ENCODE measurements at places on chromosomes 5 and 9.

DNA sequence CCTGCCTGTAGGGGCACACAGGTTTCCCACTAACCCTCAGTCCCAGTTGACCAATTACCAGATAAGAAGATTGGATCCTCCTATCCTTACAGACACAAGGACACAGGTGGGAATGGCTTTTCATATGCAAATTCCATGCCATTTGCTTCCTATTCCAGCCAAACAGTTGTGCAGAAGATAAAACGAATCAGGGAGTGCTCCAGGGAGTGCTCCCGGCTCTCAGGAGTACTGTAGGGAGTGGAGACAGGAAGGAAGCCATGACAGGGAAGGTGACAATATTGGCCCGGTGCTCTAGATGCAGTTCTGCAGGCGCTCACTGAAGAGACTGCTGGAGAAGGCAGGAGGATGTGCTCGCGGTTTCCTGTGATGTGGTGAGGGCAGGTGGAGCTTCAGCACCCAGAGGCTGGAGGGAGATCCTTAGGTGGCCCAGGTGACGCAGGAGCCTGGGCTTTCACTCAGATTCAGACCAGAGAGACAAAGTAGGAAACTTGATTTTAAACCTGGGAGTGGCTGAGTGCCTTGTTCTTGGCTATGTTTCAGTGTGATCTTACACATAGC, 260.0 kb downstream of the AUH start:
- DNase-seq = peak; percentile 51

GRCh38 chr9:91558879-91559278, 135.2 kb upstream of the NFIL3 start:
- no peak for DNase-seq

- no peak for DNase-seq
Observed at GRCh38 chr5:6744841-6745705, 31.8 kb downstream of the TENT4A start.

DNA sequence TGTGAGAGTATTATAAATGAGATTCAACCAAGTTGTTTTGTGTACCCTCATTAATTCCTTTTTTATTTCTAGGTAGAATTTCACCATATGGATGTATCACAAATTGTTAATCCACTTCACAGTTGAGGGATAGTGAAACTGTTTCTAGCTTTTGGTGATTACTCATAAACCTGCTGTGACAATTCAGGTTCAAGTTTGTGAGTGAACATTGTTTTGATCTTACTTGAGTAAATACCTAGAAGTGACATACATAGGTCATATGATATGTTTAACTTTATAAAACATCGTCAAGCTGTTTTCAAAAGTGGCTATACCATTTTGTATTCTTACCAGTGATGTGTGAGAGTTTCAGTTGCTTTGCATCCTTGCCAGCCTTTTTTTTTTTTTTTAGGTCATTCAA, 112.9 kb downstream of the CAMK4 start:
- DNase-seq = no peak

DNA sequence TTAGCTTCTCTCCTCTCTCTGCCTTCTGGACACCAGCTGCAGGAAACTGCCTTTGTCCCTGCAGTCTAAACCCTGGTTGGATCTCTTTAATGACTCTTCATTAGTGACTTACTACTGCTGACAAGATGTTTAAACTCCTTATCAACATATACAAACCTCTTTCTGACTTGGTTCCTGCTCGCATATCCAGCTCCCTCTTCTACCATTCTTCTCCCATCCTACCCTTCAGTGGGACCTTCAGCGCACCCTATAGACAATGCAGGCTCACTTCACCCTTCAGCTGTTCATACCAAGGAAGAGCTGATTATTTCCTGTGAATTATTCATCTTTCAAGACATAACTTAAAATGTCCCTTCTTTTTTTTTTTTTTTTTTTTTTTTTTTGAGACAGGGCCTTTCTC, 436.5 kb downstream of the KIAA0825 start:
- no peak for DNase-seq

DNA sequence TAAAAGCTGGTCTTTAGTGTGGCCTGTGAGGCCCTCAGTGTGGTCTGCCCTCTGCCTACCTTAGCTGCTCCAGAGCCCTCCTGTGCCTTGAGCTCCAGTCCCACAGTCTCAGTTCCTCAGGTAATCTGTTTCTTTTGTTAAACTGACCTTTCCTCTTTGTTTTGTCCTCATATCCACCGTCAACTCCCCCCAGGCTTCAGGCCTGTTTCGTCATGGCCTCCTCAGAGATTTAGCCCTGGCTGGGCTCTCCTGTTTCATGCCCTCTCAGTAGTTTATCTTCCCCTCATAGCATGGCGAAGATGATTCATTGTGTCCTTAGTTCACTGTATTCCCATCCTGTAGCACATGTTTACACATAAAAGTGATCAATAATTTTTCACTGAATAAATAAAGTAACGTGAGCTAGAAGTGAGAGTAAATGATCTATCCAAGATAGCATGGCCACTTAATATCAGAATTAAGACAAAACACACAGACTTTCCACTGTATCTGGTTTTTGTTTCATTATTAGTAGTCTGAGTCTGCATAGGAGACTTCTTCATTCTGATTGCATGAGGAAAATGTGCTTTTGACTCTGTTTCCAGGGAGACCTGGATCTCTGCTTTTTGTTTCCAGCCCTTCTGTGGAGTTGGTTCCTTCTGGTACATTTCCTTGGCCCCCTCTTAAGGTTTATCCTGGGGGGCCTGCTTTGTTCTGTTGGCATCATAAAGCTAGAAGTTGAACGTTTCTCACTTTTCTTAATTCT, 70.5 kb downstream of the SNX24 start:
- DNase-seq = no peak

DNA sequence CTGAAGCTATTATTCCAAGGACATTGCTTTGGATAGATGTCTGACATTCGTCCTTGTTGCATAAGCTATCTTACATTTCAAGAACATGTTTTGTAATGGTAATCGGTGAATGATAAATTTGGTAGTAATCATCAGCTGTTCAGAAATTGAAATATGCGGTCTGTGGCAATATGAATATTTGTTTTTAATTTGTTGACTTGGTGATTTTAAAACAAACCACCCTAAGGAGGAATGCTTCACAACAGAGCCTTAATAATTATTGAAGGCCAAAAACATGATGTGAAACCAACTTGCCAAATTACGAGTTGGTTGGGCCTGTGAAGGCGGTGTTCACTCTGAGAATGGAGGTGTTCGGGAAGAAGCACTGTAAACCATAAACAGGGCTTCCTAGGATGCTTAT, 149.7 kb upstream of the TUT7 start:
- DNase-seq = no peak

GRCh38 chr9:33012328-33013069, 11.1 kb upstream of the APTX start:
- DNase-seq = no peak

DNA sequence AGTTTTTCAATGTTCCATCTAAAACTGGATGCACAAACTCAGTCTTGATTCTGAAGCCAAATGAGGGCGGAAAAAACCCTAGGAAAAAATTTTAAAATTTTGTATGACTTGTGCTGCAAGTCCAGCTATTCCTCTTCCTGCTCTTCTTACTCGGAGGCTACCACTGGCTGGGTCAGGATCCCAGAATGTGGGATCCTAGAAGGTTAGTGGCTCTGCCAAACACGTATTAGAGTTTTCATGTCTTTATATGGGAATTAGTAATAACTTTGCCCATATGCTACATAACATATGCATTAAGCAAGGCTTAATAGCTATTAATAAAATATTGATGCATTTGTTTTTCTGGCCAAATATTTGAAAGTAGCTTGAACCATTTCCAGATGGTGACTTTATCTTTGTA, 458.3 kb downstream of the AGTPBP1 start:
- DNase-seq = no peak

DNA sequence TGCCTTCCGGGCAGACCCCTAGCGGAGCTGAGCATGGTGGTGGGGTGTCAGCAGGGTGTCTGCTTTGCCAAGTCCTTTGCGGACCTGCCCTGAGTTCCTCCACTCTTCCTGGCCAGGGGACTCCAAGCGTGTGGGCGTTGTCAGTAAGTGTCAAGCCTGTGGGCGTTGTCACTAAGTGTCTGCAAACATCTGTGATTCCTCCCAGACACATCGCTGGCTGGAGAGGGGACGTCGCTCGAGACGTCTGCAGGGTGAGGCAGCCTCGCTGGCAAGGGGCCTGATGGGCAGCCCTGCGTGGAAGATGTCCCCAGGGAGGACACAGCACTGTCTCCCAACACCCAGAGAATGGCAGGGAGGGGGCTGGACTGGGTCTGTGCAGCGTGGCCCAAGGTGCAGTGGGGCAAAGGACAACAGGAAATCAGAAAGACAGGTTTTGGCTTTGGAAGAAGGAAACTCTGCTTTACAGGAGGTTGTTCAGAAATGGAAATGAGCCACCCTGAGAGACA, 28.8 kb downstream of the ADAMTSL2 start:
- no peak for DNase-seq

GRCh38 chr5:39772307-39772706, 347.5 kb upstream of the DAB2 start:
- DNase-seq = no peak

DNA sequence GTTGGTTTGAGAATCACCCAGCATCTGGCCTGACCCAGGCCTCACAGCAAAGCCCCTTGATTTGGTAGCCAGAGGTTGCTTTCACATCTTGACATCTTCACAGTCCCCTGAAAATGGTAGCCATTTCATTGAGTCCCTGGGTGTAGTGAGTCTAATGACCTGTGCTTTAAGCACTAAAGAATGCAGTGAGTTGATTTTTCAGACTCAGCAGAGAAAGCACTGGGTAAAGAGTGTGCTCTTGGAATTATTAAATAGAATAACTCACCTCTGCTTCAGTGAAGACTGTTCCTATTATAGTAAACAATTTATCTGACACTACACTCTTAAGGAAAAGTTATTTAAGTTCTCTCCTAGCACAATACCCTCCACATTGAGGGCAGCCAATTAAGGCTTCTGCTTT, 56.2 kb downstream of the PTCD2 start:
- no peak for DNase-seq

DNA sequence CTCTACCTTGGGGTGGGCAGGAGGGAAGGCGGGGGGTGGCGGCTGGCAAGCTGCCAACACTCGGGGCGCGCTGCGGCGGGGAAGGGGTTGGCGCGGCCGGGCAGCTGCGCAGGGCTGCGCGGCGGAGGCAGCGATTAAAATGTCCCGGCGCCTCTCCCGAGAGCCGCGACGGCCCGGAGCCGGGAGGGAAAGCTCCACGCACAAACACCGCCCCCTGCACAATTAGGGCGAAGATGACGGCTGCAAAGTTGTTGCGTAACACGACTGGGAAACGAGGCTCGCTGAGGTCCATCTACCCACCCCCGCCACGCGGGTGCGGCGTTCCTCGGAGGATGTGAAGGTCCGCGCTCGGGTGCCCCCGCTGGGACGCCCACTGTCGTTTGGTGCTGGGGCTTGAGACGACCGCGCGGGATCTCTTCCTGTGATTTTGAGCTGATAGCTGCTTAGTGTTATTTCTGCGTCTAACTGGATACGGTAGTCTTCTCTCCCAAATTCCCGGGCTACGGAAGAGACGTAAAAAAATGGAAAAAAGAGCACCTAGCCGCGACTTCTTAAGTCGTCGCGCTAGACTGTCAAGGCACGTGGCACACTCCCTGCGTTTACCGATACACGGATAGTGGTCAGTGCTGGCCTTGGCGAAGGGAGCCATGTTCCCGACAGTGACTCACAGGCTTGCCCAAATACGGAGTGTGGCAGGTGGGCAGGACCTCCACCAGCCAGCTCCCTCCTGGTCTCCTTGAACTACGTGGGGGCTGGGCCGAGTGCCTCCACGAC, 958 bp upstream of the NFIL3 start:
- DNase-seq = peak; percentile 43

All from stimulated activated CD8-positive, alpha-beta memory T cell treated with anti-CD3 and anti-CD28 coated beads, Interleukin-4, amount 100 ng/mL, for 1 hour (primary cell).